ENCODE measurements at places on chromosomes 2 and 18.

DNA sequence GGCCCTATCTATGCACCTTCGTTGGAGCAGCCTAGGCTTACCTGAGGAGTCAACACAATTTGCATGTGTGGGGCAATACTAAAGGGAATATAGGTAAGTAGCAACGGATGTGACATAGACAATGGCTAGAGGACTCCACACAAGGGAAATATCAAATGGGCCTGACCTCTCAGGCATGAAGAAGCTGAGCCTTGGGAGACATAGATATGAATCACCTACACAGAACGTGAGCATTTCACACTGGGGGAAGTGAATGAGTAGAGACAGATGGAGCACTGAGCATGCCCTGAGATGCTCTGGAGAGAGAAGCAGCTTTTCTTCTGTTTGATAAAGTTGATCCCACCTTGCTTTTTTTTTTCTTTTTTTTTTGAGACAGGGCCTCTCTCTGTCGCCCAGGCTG, 97.9 kb downstream of the ATL2 start:
- no peak for DNase-seq

- no peak for DNase-seq
Measured at GRCh38 chr2:55119711-55120487, 69.6 kb upstream of the RTN4 start.

- no peak for DNase-seq
Measured at GRCh38 chr2:26039603-26040323, 5.9 kb downstream of the RAB10 start.

GRCh38 chr2:198763793-198764192, 693.9 kb downstream of the SATB2 start:
- DNase-seq: no peak

DNA sequence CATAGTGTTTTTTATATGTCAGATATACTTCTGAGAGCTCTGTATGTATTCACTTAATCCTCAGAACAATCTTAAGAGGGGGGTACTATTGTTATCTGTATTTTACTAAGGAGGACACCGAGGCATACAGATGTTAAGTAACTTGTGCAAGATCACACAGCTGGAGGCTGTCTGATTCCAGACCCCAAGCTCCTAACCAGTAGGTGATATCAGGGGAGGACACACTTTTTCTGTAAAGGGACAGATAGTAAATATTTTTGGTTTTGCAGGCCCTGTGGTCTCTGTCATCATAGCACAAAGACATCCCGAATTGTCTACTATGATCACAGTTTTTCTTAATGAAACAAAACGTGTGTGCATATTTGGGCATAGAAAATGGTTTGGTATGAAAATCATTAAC, 143.7 kb downstream of the LAMA3 start:
- DNase-seq: no peak

DNA sequence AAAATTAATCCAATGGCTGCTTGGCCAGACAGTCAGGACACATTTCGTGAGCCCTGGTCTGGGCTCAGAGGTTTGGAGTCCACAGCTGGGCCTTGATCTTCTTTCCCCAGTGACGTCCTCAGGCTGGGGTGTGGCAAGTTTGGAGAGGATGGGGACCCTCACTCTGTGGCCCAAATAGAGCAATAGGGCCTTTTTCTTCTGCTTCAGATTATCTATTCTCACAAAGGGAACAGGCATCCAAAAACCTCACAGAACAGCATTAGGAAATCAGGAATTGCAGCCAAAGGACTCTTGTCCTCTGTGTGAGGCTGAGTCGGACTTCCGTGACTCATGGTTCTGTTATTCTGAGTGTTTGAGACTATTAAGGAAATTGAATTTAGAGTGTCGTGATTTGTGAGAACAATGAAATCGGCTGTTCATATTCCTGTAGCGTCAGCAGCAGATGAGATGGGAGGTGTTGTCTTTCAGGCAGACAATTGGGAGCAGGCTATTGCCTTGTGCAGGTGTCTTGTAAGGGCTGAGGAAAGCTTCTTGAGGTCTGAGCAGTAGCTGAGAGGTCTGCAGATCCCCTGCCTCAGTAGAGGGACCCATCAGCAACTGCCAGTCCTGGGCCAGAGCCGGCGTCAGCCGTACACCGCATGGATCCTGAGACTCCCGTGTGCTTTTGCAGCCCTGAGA, 113.8 kb downstream of the SH3RF3 start:
- DNase-seq: no peak

- peak; percentile 55 for DNase-seq
Measured at GRCh38 chr18:47260120-47260923, 8.9 kb upstream of the SKOR2 start.

DNA sequence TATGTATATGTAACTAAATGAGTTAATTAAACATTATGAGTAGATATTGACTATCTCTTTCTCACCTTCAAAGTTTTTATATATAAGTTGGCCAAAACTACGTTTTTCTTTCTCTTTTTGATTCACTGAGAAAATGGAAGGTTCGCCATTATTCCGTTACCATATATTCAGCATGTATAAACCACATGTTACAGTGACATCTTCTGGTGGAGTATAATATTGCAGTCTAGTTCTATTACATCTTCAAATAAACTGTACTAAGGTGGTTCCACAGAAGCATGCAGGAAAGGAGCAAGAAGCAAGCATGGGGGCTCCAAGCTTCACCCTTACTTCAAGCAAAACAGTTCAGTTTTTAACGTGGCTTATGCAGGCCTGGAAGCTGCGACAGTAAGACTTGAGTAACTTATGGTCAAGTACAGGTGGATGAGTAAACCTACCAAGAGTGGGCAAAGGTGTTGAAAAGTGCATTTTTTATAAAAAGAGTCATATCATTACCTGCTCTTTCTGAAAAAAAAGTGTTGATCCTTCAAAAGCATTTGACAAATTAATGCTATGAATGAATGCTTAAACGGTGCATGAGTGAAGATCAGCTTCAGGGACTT, 129.8 kb upstream of the RAB6C start:
- DNase-seq: peak; percentile 56

DNA sequence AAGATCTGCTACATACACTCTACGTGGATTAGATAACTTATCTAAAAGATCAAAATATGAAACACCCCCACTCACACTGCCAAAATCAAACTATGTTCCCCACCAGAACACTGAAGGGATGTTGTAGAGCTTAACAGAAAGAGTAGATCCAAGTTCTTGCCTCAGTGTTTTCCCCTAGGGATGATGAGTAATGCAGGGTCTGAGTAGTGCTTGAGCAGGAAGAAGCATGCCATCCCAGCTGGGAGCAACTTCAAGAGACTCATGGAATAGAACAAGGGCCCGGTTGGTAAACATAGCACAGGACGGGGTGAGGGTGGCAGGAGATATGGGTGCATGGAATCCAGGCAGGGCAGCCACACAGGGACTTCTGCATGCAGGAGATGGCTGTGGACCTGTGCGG, 74.3 kb downstream of the SNTG2 start:
- DNase-seq: no peak

- DNase-seq: no peak
Measured at GRCh38 chr2:169360984-169361705, 1.2 kb downstream of the LRP2 start.

DNA sequence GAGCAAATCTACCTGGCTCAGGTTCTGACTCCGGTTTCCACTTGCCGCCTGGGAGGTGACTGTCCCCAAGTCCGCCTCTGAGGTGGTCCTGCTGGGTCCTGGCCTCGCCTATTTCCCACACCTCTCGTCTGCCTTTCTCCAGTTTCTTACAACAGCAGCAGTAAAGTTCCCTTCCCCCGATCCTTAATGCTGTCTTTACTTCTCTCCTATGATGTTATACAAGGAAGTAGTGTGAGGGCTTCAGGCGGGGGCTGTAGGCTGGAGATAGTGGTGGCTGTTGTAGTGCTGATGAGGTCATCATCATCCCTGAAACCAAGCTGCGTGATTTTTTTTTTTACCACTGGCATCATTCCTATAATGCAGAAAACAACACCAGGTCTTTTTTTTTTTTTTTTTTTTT, 18.9 kb downstream of the TGIF1 start:
- no peak for DNase-seq

DNA sequence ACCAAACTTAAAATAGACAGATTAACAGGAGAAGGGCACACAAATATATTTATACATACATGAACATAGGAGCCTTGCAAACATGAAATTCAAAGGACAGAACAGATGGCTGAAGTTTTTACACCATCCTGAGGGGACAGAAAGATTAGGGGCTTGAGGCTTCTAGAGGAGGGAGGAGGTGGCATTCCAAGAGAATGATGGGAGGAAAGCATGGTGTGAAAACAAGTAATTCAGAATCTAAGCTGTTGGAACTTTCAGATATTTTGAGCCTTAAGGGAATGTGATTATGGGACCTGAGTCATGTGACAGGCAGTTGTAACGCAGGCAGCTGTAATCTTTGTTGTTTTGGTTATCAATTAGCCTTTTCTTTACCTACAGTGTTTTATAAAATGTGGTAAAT, 225.2 kb upstream of the SPOPL start:
- no peak for DNase-seq

DNA sequence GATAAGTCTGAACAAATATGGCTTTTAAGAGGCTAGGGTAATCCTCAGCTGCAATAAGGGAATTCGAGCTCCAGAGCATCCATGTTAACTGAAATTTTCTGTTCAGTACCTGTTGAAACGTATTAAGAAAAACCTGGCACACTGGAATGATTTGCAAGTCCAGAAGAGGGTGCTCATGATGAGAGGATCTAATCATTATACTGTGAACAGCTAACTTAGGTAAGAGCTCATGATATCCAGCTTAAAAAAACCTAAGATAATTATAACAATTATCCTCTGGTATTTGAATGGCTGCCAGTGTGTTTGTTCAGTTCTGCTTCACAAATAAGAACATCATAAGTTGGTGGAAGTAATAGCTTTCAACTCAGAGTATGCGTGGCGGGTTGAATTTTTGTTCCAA, 1118.3 kb upstream of the DDX18 start:
- DNase-seq: no peak

GRCh38 chr2:239648607-239649006, 247.8 kb upstream of the HDAC4 start:
- DNase-seq: no peak

GRCh38 chr18:34806527-34806926, 96.4 kb downstream of the DTNA start:
- DNase-seq: no peak

DNA sequence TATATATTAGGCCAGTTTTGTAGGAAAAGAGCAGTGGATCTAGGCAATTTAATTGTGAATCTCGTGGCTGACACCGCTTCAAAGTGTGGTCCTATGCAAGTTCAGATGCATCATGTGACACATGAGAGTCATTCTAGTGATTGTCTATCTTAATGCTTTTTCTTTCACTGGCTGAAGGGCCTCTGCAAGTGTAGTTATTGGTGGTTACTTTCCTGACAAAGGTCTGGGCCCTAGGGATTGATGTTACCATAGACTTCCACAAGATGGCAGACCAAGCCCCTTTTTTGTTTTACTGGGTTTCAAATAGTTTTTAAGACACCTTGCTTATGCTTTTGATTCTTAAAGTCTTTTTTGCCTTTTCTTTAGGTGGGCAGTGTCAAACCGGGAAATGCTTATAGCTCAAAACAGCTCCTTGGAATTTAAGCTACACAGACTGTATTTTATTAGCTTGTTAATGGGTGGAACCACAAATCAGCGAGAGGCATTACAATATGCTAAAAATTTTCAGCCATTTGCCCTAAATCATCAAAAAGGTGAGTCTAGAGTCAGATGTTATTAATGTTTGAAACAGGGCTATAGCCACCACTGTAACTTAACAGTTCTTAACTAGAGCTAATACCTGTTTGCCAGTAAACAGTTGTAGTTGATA, 25.9 kb downstream of the CD8A start:
- peak; percentile 60 for DNase-seq

DNA sequence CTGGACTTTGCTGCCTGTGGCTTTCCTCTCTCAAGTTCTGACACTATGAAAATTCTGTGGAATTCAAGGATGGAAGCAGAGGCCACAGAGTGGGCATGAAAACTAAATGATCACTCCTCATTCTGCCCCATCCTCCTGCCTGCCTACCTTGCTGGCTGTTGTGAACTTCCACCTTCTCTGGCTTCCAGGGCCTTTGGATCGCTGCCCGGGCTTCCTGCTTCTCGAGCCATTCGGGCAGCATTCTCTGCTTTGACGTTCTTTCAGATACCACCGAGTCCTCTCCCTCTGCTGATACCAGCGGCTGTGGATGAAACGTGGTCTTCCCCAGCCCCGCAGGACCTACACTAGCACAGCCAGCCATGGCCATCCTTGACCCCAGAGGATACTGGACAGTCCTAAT, 327.7 kb upstream of the SLC14A2 start:
- DNase-seq: no peak

DNA sequence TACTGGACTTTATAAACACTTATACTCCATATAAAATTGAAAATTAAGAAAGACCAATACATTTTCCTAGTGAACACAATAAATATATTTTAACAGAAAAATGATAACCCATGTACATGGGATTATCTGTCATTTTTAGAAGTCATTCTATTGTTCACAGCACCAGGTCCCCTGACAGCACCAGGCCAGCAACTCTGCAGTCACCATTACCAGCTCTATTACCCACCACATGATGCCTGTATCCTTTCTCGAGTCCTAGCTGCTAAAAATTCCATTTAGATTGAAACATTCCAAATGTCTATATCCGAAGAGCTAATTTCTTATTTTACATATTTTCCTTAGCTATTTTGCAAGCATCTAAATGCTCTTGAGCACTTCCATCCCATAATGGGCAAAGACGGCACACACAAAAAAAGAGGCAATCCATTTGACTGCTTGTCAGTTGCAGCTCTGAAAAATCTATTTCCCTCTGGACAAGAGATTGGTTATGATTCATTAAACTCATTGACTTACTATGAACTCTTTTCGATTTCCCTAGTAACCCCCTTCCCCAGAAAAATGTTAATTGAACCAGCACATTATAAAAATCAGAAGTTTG, 336.9 kb downstream of the RIT2 start:
- DNase-seq: no peak

- DNase-seq: no peak
Measured at GRCh38 chr2:179443180-179443579, 178.5 kb upstream of the SESTD1 start.

- no peak for DNase-seq
Measured at GRCh38 chr2:109117780-109118179, 11.2 kb upstream of the SH3RF3 start.

DNA sequence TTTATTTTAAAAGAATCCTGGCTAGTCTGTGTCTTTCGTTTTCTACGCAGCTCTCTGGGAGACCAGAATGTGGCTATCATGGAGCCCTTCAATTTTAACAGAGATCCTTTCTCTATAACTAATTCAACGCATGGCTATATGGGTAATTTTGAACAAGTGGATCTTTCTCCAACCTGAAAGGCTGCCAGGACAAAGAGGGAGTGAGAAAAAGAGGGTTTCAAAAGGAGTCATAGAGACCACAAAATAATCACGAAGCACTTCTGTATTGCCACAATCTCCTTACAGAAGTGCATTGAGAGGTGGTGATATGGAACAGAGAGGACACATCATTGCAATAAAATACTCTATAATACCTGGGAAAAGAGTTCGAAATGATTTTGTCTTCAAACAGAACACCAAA, 21.7 kb upstream of the CDH2 start:
- no peak for DNase-seq

GRCh38 chr2:109494351-109494750, 119.4 kb downstream of the SEPTIN10 start:
- DNase-seq: no peak

- no peak for DNase-seq
Measured at GRCh38 chr2:24875272-24875671, 44.8 kb downstream of the ADCY3 start.
